ENCODE measurements at places on chromosomes 4 and X.

- no peak for DNase-seq
Measured at GRCh38 chrX:77900688-77901087, 1.4 kb downstream of the COX7B start.

GRCh38 chr4:113644398-113644797 lies 117.1 kb downstream of the CAMK2D start:
- no peak for DNase-seq

DNA sequence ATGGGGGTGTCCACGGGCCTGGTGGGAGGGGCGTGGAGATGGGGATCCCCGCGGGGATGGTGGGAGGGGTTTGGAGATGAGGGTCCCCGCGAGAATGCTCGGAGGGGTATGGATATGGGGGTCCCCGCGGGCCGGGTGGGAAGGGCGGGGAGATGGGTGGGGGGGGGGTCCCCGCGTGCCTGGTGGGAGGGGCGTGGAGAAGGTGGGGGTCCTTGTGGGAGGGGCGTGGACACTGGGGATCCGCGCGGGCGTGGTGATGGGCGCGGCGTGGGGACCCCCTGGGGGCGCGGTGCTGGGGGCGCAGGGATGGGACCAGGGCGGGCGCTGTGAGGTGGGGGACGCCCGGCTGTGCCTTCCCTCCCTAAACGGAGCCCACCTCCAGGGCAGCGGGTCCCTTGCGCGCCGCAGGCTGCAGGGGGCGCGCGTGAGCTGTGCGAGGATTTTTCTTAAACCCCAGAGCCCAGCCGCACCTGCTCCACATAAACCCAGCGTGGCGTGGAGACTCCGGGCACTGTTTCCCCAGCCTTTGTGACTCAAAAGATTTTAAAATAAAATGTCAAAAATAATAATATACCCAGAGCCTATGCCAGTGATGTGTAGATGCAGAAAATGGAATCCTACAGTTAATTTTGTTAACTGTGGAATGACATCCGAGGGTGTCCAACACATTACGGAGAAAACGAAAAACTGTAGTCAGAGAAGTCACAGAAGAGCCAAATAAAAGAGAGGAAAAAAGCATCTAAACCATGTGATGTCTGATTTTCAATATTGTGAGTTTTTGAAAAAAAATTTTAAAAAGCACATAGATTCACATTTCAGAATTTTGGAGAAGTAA lies 1.5 kb upstream of the ASMTL start:
- DNase-seq = peak; percentile 90

DNA sequence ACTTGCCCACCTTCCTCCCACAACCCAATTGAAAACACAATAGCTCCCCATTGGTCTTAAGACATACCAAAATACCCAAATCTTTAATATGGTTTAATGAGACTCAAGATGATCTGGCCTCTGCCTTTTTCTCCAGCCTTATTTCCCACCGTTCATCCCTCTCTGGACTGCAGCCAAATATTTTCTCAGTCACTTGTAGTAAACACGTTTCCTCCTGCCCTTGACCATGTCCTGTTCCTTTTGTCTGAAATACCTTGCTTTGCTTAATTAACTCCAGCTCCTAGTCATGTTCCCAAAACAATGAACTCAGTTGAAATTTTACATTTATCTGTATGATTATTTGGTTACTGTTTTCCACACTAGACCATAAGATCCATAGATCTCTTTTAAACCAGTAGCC lies 8.4 kb upstream of the NUP54 start:
- no peak for DNase-seq

- DNase-seq = no peak
Measured at GRCh38 chr4:95095348-95095974, 337.7 kb downstream of the BMPR1B start.

DNA sequence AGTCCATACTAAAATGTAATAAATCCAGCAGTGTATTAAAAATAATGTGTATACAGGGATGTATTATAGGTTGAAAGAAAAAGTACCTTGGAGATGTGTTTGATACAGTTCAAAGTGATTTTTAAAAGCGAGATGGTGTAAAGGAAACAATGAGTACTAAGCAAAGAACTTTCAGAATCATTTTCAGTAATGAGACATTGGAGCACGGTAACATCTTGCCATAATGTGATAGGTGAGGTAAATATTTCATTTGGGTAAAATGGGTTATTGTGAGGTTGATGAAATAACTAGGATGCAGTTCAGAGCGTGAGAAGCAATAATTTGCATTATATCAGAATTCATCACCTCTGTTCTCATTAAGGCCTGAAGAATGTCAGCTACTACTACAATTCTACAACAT lies 25.9 kb downstream of the EIF2S3 start:
- DNase-seq = no peak

- DNase-seq = peak; percentile 35
Measured at GRCh38 chrX:118974908-118975671, 672 bp downstream of the LONRF3 start.

DNA sequence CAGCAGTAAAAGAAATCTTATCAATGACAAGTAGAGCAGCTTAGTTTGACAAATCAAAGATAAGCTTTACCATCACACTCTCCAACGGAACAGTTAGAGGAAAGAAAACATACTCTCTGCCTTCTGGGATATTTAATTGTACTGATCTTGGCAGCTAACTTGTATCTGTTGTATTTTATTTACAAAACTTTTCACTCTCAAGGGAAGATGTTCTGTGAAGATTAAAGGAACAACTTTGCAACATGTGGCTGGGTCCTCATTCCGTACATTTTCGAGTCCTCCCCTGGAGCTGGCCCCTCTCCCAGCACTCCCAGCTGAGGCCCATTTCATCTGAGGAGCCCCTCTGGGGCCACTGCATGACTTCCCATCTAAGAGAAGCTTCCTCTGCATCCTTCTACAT lies 74.4 kb downstream of the RPS3A start:
- no peak for DNase-seq

GRCh38 chr4:188195389-188195985 lies 56.2 kb downstream of the TRIML1 start:
- DNase-seq = no peak

GRCh38 chrX:101348452-101349192 lies at the start of gene TIMM8A:
Gene TIMM8A (minus strand): TSS chrX:101348742. CDS start chrX:101348664, 78 bp downstream.
- DNase-seq = peak; percentile 68

- no peak for DNase-seq
Measured at GRCh38 chrX:41276661-41277506, 57.1 kb upstream of the DDX3X start.

DNA sequence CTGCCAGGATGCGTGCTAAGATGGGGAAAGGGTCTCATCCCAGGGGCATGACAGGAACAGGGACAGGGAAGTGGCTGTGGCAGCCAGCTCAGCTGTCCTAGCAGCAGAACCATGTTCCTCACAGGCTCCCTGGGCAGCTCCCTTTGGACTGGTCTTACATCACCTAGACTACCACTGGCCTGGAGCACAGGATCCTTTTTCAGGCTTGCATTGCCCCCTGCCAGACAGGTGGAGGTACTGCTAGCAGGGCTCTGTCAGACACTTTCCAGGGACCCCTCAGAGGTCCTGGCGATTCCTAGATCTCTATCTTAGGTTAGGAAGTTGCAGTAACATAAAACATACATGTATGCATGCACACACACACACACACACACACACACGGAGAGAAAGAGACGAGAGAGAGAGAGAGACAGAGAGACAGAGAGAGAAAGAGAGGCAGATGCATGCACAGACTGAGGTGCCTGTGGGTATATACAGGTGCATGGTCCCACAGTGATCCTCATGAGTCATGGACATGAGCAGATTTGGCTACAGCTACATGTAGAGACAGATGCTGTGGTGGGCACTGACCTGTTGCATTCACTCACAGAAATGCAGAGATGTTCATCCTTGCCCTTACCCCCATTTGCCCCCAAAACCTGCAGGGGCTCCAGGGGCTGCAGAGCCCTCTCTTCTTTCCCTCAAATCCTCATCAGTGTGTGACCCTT lies 63.6 kb downstream of the STARD8 start:
- DNase-seq = no peak

DNA sequence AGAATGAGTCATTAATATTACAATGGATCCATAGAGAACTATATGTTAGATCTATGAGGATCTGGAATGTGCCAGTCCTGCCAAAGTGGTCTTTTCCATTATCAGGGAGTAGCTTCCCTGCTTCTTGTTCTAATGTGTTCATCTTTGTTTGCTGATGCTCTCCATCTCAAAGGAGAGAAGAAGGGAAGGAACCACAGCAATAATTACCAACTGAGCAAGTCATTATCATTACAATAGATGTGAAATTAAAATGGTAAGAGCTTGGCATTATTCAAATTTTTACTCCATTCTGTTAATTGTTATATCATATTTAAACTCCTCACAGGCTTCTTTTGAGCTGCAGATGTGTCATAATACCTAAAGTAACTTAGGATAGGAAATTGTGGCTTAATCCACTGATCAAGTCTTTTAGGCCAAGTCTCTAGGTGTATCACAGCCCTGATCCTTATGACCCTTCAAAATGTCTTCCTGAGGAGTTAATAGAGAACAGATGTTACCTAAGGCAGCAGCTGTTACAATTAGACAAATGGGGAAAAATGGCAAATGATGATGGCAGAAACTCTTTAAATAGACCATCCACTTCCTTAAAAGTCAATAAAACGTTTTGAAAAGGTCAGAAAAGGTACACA lies 1492.7 kb upstream of the IGFBP7 start:
- DNase-seq = no peak

DNA sequence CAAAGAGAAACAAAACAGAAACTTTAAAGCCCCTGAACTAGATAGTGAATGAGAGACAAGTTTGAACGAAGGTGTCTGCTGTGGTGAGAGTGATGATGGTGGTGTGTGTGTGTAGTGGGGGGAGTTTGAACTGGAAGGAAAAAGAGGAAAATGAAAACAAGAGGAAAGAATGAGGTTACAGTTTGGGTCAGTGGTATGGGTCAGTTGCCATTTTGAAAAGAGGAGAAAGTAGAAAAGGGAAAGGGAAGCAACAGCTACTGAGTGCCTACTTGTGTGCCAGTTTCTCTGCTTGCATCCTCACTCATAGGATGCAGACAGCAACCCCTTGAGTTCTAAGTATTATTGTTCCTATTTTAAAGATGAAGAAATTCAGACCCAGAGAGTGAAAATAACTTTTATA lies 26.0 kb downstream of the NHSL2 start:
- no peak for DNase-seq

GRCh38 chr4:53186714-53187358 lies 179.0 kb downstream of the SCFD2 start:
- DNase-seq = no peak

- DNase-seq = no peak
Measured at GRCh38 chrX:119101168-119101567, 26.4 kb downstream of the KIAA1210 start.

- no peak for DNase-seq
Measured at GRCh38 chr4:2651998-2652397, 104.1 kb downstream of the TNIP2 start.

- no peak for DNase-seq
Measured at GRCh38 chr4:176939445-176939844, 146.7 kb upstream of the VEGFC start.

DNA sequence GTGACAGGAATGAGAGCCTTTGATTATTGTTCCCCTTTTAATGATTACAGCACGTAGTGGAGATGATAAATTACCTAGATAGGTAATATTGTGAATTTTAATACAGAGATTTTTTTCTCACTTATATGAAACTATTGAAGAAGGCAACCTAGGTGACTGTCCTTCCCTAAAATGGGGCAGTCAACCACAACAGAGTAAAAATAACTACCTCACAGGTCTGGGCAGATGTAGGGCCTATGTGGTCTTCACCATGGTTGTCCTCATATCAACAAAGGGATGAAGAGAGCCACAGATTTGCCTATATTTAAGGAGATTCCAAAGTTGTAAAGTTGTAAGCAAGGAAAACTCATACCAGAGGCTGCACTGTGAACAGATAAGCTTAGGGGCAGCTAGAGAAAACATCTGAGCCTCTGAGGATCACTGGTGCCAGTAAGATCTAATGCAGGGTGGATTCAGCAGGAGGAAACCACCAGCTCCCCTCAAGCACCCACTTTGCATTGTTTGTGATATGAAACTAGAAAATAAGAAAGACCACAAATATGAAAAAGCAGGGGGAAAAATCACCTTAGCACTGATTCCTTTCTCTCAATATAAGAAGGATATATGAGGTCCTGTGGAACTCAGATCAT lies 547.9 kb upstream of the GALNTL6 start:
- DNase-seq = no peak

GRCh38 chr4:23920716-23921446 lies 31.0 kb upstream of the PPARGC1A start:
- DNase-seq = no peak

DNA sequence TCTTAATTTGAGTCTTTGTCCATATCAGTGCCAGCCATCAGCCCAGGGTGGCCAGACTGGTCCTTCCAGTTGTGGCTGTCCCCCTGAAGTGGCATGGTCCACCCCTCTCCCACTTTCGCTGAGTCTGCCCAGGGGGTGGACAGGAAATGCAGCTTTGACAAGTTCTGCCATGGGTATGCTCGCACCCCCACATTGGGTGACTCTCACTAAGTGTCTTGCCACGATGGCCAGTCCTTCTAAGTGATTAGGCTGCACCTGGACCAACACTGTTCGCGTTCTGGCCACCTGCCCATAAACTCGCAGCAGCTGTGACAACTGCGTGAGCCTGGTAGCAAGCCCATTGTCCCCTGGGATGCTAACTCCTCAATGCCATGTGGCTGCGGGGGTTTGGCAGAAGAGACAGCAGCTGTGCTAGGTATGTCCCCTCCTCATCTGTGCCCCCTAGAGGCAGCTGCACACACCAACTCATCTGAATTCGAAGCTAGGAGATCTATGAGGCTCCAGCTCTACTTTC lies 10.0 kb upstream of the LNX1 start:
- no peak for DNase-seq

GRCh38 chrX:82912382-82912781 lies 595.7 kb upstream of the POU3F4 start:
- no peak for DNase-seq

DNA sequence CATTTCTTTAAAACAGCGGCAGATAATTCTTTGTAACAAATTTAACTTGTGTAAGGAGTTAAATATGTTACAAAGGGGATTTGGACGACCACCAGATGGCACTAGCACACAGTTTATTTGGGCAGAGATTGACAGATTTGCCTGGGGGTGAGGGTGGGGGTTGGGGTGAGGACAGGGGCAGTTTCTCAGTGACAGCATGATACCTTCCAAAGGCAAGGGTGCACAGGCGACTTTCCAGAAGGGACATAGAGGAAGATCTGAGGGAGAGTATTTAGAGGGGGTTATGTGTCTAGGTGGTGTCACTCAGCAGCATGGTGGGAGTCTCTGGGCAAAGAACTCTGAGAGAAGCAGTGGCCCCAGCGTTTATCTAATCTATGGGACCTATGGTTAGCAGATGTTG lies 9.6 kb upstream of the TMA16 start:
- DNase-seq = peak; percentile 43

DNA sequence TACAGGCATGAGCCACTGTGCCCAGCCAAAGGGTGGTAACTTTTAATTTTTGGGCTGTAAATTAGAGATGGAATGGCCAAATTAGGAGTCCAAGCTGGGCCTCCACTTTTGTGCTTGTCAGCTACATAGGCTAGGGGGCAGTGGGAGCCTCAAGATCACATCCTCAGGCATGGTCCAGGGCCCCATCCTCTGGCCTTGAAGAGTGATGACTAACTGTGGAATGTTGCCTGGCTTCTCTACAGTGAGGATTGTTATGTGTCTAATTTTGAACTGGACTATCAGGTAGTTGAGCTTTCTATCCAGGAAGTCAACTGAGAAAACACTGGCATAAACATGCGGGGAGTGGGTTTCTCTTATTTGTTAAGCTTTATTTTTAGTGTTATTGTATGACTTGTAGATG lies 33.0 kb downstream of the CCNG2 start:
- no peak for DNase-seq

- no peak for DNase-seq
Measured at GRCh38 chr4:38928974-38929373, 61.4 kb downstream of the FAM114A1 start.
